ELR (cell line): ENCODE measurements at places on chromosomes 6 and 20.

DNA sequence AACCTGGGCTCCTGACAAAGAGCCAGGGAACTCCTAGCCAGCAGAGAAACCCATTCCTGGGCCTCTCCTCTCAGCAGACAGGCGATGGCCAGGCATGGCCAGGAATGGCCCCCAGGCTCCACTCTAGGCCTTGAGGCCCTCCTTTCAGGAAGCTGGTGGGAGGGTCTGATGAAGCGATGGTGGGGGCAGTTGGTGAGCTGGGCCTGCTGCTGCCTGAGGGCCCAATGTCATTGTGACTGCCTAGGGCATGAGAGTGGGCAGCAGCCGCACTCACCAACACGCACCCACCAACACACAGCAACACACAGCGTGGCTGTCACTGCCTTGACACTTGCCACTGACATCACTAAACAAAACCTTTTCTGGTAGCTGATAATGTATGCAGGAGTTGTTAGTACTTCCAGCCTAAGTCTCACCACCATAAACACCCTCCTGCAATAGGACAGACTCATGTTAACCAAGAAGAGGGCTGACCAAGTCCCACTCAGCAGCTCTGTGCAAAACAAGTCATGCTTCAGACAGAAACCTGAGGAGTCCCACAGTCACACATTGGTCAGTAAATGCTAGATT, 69.3 kb downstream of the ABHD12 start:
- DNase-seq = no peak

GRCh38 chr6:50390416-50390815, 322.9 kb upstream of the TFAP2D start:
- DNase-seq = no peak

- DNase-seq = no peak
Observed at GRCh38 chr20:49478266-49478665, 4.2 kb downstream of the KCNB1 start.

DNA sequence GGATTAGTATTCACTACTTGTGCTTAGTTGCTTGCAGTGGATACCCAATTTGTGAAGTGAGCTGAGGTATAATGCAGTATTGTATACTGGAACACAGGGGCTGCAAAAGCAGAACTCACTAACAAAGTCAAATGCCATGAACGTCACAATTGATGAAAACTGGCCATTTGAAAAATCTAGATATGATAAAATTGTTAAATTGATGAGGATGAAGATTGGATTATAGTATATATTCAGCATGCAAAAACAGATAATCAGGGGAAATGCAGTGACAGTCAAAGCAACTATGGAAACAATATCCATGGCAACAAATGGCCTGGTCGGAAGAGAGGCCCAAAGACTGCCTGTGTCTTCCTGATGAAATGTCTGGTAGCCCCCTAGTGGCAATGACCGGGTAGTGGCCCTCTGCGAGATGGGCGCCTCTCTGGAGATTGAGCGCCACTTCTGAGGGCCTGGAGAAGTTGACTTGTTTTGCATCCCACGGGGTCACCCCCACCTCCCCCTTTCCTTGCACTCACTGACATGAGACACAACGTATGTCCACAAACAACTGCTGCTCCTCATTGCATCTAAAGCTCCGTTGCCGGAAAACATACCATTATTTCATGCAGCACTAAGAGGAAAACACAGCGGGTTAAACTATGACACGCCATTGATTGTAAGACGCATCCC, 43.6 kb downstream of the C6orf15 start:
- peak; percentile 87 for DNase-seq

- DNase-seq = no peak
Observed at GRCh38 chr20:37229357-37229756, 32.3 kb downstream of the GHRH start.

DNA sequence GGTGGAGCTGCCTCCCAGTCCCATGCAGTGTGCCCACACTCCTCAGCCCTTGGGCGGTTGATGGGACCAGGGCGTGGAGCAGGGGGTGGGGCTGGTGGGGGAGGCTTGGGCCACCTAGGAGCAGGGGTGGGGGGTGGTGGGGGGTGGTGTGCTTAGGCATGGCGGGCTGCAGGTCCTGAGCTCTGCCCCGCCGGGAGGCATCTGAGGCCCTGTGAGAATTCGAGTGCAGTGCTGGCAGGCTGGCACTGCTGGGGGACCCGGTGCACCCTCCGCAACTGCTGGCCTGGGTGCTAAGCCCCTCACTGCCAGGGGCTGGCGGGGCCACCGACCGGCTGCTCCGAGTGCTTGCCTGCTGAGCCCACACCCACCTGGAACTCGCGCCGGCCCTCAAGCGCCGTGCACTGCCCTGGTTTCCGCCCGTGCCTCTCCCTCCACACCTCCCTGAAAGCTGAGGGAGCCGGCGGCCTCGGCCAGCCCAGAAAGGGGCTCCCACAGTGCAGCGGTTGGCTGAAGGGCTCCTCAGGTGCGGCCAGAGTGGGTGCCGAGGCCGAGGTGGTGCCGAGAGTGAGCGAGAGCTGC, 59.6 kb upstream of the PRL start:
- DNase-seq = no peak

- DNase-seq = no peak
Observed at GRCh38 chr6:89258912-89259311, 41.8 kb upstream of the GABRR1 start.

GRCh38 chr6:43623880-43624785, 4.9 kb downstream of the GTPBP2 start:
- DNase-seq = no peak

DNA sequence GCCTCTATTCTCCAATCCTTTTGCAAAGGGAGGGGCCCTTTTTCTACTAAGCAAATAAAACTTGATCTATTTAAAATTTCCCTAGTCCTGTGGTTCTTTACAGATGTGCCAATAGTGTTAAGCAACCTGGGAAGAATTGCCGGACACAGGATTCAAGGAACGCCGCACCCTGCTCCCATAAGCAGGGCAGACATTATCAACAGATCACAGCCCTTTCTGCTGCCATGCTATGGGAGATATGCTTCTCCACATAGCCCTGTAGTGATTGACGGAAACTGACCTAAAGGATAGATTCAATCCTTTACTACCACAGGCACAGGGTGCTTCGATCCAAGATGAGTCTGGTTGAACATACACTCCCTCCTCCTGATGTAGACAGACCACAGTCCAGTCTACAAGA, 118.4 kb upstream of the TRAF3IP2 start:
- no peak for DNase-seq

- DNase-seq = no peak
Observed at GRCh38 chr6:92050216-92050615, 1369.1 kb downstream of the EPHA7 start.

GRCh38 chr6:24883618-24884017, 52.1 kb downstream of the RIPOR2 start:
- DNase-seq = no peak

DNA sequence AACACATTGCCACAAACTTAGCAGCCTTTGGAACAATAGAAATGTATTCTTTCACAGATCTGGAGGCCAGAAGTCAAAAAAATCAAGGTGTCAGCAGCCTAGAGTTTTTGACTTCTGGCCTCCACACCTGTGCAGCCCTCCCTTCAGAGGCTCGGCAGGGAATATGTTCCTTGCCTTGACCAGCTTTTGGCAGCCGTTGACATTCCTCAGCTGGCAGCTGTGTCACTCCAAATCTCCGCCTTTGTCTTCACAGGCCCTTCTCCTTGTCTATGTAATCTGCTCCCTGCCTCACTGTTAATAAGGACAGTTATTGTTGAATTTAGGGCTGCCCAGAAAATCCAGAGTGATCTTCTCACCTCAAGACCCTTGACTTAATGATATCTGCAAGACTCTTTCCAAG, 17.2 kb upstream of the AHI1 start:
- no peak for DNase-seq

DNA sequence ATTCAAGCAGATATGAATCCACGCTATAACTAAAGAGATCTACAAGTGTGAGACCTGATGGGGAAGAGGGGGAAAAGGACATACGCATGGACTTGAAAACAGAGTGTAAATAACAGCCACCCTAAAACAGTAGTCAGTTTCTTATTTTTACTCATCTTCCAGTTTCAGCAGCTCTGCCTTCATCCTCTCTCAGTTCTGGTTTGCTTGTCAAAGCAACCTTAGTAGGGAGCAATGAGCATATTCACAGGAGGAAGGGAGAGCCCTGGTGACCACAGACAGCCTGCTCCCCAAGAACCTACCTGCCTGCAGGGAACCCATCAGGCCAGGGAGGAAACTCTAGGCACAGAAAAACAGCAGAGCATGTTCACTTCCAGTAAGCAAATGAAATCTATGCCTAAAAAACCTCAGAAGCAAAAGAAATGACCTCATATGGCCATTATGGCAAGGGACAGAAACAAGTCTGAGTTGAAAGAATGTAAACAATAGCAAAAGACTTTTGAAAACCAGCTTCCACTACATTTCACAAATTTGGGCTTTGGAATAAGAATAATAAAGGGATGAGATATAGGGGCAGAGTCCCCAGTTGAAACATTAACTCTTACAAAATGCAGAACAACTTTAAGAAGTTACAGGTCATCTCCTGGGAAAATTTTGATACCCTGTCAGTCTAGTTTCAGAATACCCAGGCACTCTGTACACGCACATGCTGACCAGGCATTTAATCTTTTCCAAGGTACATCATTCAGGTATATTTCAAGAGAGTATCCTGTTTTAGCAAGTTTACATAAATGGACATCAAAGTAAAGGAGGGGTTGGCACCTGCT, 120.8 kb upstream of the BCLAF1 start:
- DNase-seq = no peak

DNA sequence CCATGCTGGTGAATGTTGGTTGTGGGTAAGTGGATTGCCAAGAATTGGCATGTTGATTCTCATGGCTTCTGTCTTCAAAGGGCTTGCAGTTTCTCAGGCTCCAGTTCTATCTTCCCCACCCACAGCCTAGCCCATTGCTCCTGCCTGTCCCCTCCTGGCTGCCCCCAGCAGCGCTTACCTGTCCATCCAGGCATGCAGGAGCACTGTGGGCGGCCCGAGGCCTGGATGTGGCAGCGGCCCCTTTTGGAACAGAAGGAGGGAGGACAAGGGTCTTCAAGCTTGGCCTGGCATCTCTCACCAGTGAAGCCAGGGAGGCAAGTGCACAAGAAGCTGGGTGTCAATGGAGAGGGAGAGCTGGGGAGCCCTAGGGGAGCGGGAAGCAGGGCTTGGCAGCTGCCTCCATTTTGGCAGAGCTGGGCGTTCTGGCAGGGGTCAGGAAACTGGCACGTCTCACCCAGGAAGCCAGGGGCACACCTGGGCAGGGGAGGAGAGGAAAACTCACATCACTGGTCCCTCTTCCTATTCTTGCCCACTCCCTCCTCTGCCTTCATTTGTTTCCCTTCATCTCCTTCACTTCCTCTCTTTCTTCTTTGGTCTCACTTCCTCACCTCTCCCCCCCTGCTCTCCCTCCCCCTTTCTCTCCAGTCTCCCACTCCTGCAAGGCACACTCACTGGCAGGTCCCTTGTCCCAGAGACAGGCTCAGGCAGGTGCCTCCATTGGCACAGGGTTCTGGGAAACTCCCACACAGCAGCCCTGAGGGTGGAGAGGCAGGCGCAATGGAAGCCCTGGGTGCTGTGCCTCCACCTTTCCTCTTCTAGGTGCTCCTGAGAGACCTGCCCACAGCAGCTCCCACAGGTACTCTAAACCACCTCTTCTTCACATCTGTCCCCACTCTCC, 1.3 kb downstream of the NOTCH4 start:
- no peak for DNase-seq

DNA sequence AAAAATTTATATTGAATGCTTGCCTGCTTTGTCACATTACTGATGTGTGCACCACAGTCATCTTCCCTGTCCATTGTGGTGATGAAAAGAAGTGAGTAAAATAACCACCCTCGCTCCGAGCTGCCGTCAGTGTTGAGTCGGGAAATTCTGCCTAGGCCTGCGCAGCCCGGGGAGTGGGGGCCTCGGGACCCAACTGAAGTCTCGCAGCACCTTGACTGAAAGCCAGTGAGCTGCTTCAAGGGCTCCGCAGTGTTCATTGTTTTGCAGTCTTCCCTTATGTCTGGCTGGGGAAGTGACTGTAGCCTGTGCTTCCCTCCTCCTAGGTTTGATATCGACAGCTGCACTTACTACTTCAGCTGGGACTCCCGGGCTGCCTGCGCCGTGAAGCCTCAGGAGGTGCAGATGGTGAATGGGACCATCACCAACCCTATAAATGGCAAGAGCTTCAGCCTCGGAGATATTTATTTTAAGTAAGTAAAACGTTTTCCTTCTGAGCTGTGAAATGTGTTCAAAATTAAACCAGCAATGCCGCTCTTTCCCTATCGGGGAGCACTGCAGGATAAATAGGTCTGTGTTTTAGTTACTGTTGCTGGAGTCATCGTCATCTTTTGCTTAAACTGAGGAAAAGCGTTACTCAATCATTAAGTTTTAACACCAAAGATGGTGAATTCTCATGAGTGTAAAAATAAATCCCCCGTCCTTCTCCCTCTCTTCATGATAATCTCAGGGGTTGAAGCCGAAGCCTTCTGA, 32.7 kb upstream of the SLC22A1 start:
- no peak for DNase-seq

GRCh38 chr6:167998215-167998614, 744 bp downstream of the KIF25 start:
- DNase-seq = no peak

DNA sequence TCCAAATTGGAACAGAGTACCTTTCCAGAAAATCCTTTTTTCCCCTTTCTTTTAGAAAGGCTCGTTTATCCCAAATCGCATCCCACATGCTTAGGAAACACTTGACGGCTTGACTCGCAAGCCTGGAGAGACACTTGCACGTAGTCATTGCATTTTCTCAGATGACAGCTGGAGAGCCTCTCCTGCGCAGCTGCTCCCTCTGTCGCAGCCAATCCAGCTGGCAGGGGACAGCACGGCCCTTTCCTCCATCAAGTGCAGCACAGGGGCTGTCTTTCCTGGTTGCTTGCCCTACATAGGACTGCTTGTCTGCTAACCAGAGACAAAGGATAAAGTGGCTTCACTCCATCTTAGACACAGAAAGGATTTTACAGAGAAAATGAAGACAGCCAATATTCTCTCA, 77.6 kb upstream of the RGS17 start:
- no peak for DNase-seq

DNA sequence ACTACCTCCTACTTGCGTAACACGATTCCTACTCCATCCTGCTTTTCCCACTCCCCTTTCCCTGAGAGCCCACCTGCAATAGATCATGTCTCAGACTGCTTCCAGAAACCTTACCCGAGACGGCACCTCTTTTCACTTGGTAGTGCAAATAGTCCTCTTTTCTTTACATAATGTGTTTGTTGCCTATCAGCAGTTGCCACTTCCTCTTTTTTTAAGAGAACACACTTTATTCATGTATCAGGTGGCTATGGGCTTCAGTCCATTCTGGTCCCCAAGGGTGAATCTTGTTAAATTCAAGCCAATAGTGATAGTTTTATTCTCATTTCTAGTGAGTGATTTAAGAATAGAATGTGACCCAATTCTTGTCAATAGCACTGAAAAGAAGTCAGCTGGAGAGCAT, 57.7 kb upstream of the FERMT1 start:
- no peak for DNase-seq

- DNase-seq = no peak
Observed at GRCh38 chr6:164045082-164045481, 630.6 kb downstream of the QKI start.
